ENCODE measurements at places on chromosomes 1 and 21.

GRCh38 chr1:39266269-39266668, 61.8 kb downstream of the MACF1 start:
- DNase-seq, result peak; percentile 97

DNA sequence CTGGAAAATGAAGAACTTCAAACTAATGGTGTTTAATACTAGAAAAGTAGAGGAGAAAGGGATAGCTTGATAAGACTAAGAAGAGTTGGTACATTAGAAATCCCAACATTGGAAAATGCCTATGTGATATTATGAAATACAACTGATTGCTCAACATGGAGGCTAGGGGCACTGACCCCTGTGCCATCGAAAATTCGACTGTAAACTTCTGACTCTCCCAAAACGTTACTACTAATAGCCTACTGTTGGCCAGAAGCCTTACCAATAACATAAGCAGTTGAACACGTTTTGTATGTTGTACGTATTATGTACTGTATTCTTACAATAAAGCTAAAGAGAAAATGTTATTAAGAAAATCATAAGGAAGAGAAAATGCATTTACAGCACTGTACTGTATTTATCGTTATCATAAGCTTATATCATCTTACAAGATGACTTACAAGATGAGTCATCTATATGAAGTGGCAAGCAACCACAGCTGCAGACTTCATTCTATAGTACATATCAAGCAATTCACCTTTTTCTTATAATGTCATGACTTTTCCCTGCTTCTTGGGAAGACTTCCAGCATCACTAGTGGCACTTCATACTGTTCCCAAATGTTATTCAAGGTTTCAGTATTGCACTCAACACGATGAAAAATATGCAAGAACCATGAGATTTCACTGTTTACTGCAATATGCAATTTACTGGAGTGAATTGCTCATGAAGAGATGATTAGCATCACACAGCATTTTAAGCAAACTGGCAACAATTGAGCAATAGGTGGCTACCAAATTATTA, 12.9 kb upstream of the CTSK start:
- no peak for DNase-seq

- DNase-seq, result no peak
Measured at GRCh38 chr1:169318536-169319244, 48.9 kb downstream of the NME7 start.

DNA sequence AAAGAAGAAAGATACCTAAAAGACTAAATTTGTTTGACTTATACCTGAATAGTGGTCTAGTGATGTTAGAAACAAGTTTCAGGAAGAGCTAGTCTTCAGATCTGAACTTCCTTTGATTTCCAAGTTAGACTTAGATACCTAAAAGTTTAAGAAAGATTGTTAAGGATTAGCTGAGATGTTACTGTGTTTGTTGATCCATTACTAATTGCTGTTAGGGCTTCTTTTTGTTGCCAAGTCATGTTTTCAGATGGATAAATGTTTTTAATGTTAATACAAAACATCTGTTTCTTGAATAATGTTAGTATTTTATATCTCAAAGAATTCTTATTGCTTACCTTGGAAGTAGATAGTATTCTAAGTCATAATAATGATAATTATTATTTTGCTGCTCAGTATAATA, 11.6 kb downstream of the GNAI3 start:
- no peak for DNase-seq

GRCh38 chr1:7888248-7889081, 35.6 kb upstream of the UTS2 start:
- DNase-seq, result peak; percentile 25

GRCh38 chr1:87030740-87031690, 116.6 kb downstream of the HS2ST1 start:
- DNase-seq, result no peak

DNA sequence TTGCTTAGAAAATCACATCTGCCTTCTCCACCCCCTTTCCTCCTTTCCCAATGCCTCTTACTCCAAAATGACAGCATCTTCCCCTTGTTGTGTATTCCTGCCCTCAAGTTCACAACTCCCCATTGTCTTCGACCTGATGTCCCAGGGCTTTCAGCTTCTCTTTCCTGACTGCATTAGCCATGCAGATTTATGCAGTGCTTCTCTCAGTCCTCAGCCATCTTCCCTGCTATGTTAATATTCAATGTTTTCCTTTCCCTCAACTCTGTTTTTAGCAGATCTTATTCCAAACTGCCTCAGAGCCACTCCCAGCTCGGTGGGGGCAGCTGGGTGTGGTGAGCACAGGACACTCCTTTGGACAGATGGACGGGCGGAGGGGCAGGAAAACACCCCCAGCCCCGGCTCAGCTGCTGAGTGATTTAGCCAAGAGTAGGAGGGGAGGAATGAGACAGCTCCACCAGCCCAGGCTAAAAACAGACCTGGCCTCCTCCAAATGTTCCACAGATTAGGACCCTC, 71.0 kb downstream of the CD2 start:
- DNase-seq, result peak; percentile 94

DNA sequence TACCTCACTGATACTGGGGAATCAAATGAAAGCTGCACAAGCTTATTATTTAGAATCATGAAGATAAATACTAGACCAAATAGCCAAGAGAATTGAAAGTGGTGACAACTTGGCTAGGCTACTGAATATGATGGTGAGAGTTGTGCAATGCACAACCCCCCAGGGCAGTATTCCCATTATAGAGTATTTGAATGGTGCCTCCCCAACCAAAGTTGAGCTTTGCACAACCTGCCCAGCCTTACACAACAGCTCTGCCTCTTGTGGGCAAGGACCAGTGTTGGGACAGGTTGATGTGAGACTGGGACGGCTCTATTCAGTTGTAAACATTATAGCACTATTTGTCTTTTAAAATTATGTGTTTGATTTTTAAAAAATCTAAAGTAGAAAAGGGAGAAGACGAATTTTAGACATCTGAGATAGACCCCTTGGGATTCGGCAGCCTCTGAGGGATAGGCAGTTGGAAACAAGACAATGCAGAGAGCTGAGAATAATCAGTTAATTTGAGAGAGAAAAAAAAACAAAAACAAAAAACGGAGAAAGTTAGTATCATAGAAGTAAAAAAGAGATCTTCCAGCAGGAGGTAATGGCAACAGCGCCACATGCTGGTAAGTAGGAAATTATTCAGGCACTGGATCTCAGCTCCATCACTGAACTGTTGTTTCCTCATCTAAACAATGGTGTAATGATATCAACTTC, 91.0 kb upstream of the KCNA3 start:
- peak; percentile 3 for DNase-seq

DNA sequence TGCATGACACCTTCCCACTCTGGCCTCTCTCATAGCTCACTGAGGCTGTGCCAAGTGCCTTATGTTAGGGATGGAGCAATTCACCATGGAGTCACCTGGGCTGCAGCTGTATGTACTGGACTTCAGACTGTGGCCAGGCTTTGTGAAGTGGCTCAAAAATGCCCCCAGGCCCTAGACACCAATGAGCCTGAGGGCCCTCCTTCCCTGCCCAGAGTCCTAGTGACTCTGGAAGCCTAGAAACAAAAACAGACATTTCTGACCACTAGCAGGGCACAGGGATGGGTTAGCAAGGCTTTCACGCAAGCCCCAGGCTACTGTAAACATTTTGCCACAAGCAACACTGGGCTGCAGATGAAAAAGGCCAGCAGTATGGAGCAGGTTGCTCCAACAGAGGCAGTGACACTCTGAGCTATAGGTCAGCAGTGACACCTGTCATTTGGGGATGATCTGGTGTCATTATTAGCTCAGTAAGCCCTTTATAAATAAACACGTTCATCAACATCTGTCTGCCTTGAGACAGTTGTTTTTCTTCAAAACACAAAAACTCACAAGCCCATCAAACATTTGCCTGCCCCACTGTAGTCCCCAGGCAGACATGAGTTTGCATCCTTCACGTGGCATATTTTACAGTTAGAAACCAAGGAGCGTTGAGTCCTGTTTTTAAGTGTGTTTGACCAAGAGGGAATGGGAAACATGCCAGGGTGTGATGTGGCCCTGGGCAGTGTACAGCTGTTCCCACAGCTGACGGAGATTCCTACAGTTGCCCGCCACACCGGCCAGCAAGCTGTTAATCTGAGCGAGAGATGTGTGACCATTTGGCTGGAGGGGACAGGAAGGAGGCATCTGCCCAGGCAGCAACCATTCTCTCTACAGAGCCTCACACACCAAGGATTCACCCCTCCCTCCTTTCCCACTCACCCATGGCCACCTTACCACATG, 66.8 kb downstream of the KCNN3 start:
- DNase-seq, result no peak

- no peak for DNase-seq
Measured at GRCh38 chr21:46029186-46029924, 47.8 kb downstream of the COL6A1 start.

DNA sequence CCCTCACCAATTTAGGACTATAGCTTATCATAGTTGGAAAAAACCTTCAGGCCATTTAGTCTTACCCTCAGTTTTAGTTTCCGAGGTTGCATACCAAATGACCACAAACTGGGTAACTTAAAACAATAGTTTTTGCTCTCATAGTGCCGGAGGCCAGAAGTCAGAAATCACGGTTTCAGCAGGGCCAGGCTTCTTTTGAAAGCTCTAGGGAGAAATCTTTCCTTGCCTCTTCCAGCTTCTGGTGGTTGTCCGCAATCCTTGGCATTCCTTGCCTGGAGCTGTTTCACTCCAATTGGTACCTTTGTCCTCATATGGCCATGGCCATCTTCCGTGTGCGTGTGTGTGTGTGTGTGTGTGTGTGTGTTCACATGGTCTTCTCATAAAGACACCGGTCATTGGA, 12.4 kb upstream of the PLXNA2 start:
- no peak for DNase-seq

DNA sequence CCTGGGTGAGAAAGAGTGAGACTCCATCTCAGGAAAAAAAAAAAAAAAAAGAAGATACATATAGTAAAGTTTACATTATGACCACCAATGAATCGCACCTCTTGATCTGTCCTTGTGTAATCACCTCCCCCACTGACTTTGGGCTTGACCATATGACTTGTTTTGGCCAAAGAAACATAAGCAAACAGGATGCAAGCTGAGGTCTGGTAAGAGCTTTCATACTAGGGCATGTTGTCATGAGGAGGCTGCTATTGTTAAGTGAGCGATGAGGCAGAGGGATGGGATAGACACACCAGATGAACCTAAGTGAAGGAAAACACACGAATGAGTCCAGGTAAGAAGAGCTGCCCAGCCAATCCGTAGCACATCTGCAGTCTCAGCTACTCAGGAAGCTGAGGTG, 10.7 kb downstream of the ENAH start:
- no peak for DNase-seq

GRCh38 chr1:198647055-198647454, 8.2 kb downstream of the PTPRC start:
- DNase-seq, result no peak

GRCh38 chr1:217881131-217881543, 250.0 kb downstream of the SPATA17 start:
- DNase-seq, result no peak

DNA sequence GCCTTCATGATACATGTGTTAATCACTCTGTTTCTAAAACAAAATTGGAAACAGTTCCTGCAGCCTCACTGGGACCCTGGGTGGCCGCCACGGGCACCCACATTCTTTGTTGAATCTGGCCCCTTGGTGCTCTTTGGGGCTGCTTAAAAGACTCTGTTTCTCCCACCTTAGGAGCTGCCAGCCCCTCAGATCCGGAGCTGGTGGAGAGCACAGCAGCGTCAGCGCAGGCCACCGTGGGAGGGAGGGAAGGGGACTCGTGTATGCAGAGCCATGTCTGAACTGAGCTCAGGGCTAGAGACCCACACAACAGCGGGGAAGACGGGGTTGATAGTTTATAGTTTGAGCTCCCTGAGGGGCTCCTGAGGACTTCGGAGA, 121.2 kb downstream of the CNIH3 start:
- DNase-seq, result no peak

DNA sequence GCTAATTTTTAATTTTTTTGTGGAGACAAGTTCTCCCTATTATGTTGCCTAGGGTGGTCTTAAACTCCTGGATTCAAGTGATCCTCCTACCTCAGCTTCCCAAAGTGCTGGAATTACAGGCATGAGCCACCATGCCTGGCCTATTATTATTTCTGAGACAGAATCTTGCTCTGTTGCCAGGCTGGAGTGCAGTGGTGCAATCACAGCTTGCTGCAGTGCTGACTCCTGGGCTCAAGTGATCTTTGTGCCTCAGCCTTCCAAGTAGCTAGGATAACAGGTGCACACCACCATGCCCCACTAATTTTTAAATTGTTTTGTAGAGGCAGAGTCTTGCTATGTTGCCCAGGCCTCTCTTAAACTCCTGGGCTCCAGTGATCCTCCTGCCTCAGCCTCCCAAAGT, 196.3 kb downstream of the CAMTA1 start:
- DNase-seq, result no peak

- DNase-seq, result no peak
Measured at GRCh38 chr1:98406352-98407088, 255.0 kb upstream of the SNX7 start.

GRCh38 chr21:42079939-42080787, 9.0 kb downstream of the UMODL1 start:
- DNase-seq, result no peak

DNA sequence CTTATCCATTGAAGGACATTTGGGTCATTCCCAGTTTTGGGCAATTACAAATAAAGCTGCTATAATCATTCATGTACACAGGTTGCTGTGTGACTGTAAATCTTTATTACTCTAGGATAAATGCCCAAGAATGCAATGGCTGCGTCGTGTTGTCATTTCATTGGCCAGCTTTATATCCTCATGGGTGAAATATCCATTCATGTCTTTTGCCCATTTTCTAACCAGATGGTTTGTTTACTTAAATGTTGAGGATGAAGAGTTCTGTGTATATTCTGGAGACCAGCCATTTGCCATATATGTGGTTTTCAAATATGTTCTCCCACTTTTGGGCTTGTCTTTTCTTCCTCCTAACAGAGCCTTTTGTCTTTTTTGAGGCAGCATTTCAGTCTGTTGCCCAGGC, 25.3 kb downstream of the TRIM11 start:
- no peak for DNase-seq

DNA sequence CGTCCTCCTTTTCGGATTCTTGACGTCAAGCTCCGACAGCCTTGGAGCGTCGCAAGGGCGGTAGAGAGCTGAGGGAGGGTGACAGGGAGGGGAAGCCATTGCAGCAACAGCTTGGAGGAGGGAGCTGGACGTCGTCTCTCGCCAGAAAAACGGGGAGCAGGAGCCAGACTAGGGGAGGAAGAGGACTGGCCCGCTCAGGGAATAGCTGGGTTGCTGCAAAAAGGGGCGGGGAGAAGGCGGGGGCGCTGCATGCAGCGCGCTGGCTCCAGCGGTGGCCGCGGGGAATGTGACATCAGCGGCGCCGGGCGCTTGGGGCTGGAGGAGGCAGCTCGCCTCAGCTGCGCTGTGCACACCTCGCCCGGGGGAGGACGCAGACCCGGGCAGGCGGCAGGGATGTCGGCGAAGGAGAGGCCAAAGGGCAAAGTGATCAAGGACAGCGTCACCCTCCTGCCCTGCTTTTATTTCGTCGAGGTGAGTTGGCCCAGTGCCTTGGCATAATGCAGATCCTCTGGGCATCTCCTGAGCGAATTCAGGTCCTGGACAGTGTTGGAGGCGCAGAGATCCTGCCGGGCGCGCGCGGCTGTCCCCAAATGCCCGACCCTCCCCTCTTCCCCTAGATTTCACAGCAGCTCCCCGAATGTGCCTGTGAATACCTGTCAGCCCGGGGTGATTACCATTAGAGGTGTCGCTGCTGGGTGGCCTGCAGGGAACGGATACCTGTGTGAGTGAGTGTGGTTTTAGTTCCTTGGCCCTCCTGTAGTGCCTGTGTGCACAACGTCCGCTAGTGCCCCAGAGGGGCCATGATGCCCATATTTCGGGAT, at the start of gene PLPPR4:
Gene PLPPR4 (plus strand): TSS at position 292 of the 821 bp plus-strand sequence. CDS start 102 bp downstream, at position 394.
- no peak for DNase-seq

- DNase-seq, result no peak
Measured at GRCh38 chr1:234768569-234769283, 158.7 kb upstream of the IRF2BP2 start.

- DNase-seq, result no peak
Measured at GRCh38 chr1:172185211-172185610, 235.3 kb upstream of the C1orf105 start.

Measured in DMS 273 treated with DMSO at 0.1 percent for 48 hours (cell line).